ENCODE measurements at places on chromosomes 12 and 14. TPM values are rescaled to one million over a fixed set of nuclear protein-coding genes. Genes with fewer than 3 reads are reported as not detected.

- no peak for DNase-seq
Observed at GRCh38 chr14:94112513-94113063, 2.1 kb downstream of the IFI27 start.

DNA sequence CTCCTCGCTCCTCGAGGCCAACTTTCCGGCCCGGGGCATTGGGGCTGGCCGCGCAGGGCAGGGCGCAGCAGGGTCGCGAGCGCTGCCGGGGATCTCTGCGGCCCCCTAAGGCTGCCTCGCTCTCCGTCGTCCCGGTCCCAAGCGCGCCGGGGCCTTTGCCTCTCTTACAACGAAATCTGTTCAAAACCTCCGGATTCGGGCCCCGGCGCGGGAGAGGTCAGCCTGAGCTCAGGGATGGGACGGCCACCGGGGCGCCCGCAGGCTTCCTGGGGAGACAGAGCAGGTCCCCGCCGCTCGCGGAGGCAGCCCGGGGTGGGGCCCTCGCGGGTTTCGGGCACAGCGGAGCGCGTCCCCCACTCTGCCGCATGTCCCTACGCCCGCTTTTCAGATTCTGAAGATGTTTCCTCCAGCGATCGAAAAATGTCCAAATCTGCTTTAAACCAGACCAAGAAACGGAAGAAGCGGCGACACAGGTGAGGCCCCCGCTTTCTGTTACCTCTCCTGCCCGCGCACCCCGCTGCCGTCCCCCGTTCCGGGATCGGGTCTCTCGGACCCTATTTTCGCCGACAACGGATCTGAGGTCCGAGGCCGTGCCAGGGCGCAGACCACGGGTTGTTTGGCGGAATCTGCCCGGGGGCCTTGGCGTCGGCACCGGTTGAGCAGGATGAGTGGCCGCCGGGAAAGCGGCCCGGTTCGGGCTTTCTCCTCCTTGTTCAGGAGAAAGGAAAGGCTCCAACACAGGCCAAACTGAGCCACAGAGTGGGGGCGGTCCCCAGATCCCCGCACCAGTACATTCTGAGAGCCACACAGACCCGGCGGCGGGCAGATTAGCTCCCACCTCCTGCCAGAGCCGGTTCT, 1.8 kb downstream of the VSX2 start:
- no peak for DNase-seq

DNA sequence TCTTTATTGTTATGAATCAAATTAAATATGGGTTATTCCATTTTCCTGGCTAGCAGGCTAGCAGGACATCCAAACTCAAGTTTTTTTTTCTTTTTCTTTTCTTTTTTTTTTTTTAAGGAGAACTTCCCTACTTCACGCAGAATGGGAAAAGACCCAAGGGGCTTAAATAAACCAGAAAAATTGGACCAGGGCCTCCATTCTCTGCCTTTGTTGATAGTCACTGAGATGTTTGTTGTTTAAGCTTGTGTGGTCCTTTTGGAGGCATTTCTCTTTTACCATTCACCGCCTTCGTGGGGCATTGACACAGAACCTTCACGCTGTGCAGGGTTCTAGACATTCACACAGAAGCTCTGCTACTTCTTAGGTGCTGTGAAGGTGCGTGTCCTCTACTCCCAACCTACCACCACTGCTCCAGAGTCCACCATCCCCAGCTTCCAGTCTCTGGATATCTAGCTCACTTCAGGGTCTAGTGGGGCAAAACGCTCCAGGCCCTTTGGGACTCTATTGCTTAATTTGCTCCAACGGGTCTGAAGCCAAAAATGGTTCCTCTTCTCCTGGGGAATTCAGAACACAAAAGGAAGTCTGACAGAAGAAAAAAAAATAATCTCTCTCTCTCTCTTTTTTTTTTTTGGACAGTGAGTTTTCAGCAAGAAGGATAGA, 301.3 kb downstream of the AEBP2 start:
- no peak for DNase-seq

GRCh38 chr12:113128802-113129663, 6.5 kb downstream of the RASAL1 start:
- DNase-seq: no peak

- peak; percentile 91 for DNase-seq
Observed at GRCh38 chr14:81303258-81303935, 82.6 kb upstream of the GTF2A1 start.

GRCh38 chr14:76337635-76338545, 38.0 kb upstream of the ESRRB start:
- no peak for DNase-seq

DNA sequence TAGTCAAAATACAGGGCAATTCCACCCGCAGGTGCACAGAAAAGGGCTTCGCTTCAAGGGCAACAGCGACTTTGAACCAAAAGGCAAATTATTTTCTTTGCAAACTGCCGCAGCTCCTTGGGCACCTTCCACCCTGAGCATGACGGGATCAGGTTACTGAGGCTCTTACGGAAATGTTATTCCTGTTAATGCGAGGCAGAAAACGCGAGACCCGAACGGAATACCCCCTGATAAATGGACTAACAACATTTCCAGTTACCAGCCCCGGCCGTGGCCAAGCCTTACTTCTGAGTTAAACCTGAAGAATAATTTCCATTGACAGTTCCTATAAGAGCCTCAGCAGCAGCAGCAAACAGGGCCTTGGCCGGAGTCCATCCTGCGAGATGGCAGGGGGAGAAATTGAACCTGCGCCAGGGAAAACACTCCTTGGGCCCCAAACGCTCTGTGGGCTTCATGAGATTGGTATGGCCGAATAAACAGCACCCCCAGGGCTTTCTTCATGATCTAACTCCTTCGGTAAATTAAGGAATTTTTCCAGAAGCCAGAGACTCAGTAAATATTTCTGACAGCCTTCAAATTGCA, 70.0 kb upstream of the DICER1 start:
- no peak for DNase-seq

- DNase-seq: no peak
Observed at GRCh38 chr12:9868311-9868801, 798 bp downstream of the CLEC2B start.

DNA sequence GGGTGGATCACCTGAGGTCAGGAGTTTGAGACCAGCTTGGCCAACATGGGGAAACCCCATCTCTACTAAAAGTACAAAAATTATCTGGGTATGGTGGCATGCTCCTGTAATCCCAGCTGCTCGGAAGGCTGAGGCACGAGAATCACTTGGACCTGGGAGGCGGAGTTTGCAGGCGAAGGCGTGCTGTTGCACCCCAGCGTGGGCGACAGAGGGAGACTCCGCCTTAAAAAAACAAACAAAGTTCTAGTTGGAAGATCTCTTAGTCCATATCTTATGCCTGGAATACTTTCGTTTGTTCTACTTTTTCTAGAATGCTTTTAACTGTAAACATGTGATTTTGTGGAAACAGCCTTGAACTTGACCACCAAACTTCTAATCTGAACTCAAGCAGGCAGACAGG, 38.7 kb downstream of the PPHLN1 start:
- DNase-seq: no peak

- DNase-seq: no peak
Observed at GRCh38 chr14:74953686-74954085, 1.7 kb downstream of the PGF start.

- DNase-seq: no peak
Observed at GRCh38 chr12:60070552-60070951, 474.7 kb downstream of the SLC16A7 start.

GRCh38 chr12:55695349-55695748, 12.4 kb downstream of the ITGA7 start:
- no peak for DNase-seq

DNA sequence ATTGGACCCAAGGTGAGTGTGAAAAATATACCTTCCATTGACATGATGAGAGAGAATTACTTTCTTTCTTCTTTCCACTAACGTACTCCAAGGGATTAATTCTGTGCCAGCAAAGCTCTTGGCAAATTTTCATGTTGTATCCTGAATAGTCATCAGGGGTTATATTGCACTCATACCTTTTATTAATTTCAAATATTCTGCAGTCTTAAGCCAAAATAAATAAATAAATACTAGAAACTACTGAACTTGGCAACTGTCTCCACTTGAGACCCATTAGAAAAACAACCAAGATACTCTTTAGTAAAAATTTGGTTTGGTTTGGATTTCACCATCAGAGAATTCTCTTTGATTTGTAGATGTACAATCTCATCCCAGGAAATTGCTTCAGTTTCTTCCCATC, 22.1 kb upstream of the CLEC14A start:
- DNase-seq: no peak

- DNase-seq: no peak
Observed at GRCh38 chr14:52363041-52363704, 49.1 kb downstream of the PTGER2 start.

- DNase-seq: no peak
Observed at GRCh38 chr14:58876608-58877007, 238.8 kb downstream of the DACT1 start.

- no peak for DNase-seq
Observed at GRCh38 chr12:76266797-76267196, 81.4 kb downstream of the BBS10 start.

DNA sequence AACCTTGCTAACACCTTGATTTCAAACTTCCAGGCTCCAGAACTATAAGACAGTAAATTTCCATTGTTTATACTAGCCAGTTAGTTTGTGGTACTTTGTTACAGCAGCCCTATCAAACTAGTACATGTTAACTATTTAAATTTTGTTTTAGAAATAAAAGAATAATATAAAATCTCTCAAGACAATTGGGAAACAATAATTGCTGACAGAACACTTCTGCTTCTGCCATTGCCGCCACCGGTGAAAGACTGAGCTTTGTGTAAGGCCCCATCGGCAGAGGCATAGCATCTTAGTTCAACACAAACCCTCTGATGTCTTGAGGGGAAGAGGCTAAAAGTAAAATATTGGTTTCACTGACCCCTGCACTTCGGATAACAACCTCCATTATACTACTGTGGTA, 1607.1 kb upstream of the SEL1L start:
- DNase-seq: no peak

- DNase-seq: no peak
Observed at GRCh38 chr14:46480817-46481216, 170.8 kb downstream of the RPL10L start.

DNA sequence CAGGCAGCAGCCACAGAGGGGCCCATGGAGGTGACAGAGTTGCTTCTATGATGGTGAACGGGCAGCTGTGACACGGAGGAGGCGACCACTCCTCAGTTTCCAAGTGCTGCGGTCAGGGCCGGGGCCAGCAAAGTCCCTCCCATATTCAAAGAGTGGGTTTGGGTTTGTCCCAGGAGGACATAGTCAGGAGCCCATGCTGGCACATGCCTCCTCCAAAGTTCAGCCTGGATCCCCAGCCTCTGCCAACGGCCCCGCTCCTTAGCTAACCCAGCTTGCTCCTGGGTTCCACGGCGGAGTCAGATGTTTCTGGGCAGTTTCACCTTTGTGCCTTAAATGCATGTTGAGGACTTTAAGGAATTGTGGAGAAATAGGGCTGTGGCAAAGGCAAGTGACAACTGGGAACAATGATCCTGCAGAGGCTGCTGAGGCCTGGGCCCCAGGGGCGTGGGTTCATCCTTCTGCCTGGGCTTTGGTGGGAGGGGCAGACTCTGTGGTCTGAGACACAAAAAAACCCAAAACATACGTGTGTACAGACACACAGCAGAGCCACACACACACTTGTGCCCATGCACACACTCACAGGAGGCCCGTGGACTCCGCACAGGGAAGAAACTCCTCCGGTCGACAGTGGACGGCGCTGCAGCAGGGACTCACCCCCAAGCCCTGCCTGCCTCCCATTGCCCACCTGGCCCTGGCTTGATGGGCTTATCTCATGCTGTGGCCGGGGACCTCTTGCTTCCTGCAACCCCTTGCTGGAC, 399.4 kb downstream of the TMEM121 start:
- peak; percentile 19 for DNase-seq

DNA sequence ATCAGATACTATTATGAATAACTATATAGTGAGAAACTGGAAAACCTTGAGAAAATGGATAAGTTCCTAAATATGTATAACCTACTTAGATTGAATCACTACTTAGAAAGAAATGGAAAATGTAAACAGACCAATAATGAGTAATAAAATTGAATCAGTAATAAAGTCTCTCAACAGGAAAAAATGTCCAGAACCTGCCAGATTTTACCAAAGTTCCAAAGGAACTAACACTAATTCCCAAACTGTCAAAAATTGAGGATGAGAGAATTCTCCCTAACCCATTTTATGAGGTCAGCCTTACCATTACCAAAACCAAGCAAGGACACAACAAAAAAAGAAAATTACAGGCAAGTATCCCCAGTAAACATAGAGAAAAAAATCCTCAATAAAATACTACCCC, 272.0 kb downstream of the RPAP3 start:
- no peak for DNase-seq

DNA sequence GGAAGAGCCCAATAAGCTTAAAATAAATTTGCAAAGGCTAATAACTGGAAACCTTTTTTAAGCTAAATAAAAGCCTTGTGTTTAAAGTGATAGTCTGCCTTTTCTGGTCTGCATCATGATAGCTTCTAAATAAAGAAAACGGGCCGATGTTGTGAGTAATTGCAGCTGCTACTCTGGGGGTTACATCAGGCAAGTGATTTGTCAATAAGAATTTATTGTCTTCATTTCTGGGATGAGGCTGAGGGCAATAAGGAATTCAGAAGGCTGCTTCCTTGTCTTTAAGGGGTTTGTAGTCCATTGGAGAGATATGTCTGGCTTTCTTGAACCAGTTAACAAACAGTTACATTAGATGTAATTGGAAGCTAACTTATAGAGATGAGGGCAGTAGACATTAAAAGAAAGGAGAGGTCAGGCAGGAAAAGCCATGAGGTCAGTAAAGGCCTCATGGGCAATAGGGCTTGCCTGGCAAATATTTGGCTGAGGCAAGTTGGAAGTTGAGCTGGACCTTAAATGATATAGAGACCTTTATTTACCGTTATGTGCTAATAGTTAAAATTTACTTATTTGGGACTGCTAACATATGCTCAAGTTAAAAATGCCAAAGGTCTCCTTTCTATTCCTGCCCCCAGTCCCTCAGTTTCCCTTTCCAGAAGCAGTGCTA, 85.0 kb downstream of the CRADD start:
- DNase-seq: no peak

DNA sequence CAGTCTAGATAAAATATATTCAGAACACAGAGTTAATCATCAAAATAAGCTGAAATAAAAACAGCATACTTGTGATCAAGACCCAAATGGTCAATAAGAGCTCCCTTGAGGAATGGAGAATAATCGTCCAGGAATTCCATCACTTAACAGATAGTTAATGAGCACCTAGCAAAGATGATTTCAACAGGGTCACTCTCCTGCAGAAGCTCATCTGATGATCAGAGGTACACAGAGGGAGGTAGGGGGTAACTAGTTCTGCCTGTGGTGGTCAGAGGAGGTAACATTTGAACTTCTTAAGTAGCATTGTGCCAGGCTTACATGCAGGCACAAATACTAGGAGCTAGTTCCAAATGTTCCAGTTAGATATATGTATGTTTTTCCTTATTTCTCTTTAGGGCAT, 9.5 kb downstream of the MED13L start:
- DNase-seq: no peak

GRCh38 chr12:20446836-20447235, 78.5 kb downstream of the PDE3A start:
- DNase-seq: no peak

GRCh38 chr14:103551338-103551762, 11.1 kb downstream of the BAG5 start:
- DNase-seq: no peak

GRCh38 chr14:97005934-97006333, 208.8 kb downstream of the VRK1 start:
- no peak for DNase-seq

- DNase-seq: peak; percentile 45
Observed at GRCh38 chr12:106581543-106582248, 1.1 kb upstream of the RFX4 start.

The OASL gene
- 0.35 TPM for total RNA-seq

The CLEC2D gene
- 6.6 TPM for total RNA-seq

The GPRC5D gene
- total RNA-seq: not detected

The TRIM9 gene
- total RNA-seq: 2.7 TPM

The NTF3 gene
- total RNA-seq: 5.3 TPM

The TROAP gene
- 134 TPM for total RNA-seq

The SLC25A47 gene
- not detected for total RNA-seq

The GLIPR1L1 gene
- not detected for total RNA-seq

The GUCY2C gene
- total RNA-seq: 4.4 TPM

Data from Caco-2 (cell line).